ENCODE measurements at places on chromosomes 7 and 10.

DNA sequence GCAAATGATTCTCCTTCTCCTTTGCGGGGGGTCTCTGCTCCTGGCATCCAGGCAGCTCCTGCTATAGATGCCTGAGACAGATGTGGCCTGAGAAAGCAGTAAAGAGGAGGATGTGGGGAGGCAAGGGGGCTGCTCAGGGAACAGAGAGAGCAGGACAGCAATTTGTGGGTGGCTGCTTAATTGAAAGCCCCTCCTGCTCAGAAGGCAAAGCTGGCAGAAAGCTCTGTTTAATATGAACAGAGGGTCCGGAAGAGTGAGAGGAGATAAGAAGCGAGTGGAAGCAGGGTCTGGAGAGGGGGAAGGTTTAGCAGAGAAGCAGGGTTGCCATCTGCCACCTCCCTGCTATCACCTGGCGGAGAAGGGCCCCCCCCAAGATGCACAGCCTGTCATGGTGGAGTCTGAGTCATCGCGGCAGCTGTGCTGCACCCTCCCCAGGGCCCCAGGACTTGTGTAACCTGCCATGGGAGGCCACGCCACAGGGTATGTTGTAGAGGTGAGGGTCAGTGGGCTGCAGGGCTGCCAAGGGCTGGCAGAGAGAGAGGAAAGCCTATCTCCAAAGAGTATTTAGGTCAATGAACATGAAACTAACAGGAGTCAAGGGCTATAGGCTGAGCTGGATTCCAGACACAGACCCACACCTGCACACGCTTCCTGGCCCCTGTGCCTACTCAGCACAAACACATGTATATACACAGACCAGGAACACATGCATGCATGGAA lies 1109.8 kb upstream of the AUTS2 start:
- no peak for DNase-seq

DNA sequence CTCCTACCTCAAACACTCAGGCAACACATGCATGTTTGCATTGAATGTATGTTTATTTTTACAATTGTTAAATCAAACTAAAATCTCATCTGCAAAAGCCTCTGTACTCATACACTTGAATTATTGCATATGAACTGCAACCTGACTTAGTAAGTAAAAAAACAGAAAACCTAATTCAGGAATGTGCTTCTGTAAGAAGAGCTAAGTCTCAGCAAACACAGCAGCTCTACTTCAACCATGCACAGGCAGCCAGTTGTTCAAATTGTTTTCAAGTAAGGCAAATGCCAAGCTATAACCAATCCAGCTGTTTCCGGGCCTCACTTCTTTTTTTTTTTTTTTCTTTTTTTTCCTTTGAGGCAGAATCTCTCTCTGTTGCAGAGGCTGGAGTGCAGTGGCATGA lies 93.5 kb upstream of the MALRD1 start:
- DNase-seq, result no peak

DNA sequence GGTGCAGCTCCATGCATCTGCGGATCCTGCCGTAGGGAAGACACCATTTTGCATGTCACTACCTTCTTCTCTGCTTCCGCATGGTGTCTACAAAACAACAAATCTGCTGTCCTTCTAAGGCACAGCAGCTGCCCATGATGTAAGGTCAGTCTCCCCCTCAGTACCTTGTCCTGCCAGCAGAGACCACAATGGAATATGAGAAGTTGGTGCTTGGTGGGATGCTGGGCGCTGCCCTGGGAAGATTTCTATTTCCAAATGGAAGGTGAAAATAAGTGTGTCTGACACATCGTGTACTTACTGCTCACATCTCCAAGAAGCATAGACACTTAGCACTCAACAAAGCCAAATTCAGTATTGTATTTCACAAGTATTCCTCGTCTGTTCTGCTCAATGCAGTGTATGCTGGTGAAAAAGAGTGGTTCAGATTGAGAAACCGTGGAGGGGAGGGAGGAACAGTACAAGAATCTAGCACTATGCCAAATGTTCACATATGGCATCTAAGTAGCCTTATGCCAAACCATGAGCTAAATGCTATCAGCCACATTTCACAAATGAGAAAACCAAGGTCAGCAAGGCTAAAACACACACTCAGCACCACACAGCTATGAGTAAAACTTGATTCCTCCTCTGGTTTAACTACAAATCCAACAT lies 95.0 kb downstream of the GRB10 start:
- DNase-seq, result no peak

DNA sequence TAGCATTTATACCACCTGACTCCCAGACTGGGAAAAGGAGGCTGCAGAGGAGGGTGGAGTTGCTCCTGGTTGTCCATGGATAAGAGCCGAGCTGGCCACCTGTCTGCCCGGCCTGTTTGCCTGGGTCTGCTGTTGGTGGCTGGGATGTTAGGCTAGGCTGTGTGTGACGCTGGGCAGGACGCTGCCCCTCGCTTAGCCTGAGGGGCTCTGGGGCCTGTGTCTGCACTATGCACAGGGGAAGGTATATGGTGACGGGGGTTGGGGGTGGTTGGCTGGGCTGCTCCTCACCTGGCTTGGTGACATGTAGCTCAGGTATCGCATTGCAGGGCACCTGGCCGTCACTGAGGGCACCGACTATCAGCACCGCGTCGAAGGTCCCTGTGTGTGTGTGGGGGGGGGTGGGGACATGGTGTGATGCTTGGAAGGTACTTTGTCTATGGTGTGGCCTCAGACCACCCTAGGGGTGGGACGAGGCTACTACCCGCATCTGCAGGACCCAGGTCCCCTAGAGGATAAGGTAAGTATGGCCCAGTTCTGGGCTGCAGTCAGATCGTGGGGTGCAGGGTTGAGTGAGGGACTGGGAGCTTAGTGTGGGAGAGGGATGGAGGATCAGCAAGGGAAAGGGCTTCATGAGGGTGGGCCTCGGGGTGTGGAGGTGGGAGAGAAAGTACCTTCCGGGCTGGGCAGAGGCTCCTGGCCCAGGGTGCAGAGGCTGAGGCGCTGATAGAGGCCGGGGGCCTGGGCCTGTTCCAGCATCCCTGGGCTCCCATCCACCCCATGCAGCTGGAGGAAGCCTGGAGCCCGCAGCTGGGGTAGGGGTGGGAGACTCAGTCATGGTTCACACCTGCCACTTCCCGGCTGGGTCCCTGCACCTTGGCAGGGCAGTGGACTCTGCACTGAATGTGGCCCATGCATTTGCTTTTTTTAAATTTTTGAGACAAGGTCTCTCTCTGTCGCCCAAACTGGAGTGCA lies 2.3 kb downstream of the METTL27 start:
- DNase-seq, result no peak

DNA sequence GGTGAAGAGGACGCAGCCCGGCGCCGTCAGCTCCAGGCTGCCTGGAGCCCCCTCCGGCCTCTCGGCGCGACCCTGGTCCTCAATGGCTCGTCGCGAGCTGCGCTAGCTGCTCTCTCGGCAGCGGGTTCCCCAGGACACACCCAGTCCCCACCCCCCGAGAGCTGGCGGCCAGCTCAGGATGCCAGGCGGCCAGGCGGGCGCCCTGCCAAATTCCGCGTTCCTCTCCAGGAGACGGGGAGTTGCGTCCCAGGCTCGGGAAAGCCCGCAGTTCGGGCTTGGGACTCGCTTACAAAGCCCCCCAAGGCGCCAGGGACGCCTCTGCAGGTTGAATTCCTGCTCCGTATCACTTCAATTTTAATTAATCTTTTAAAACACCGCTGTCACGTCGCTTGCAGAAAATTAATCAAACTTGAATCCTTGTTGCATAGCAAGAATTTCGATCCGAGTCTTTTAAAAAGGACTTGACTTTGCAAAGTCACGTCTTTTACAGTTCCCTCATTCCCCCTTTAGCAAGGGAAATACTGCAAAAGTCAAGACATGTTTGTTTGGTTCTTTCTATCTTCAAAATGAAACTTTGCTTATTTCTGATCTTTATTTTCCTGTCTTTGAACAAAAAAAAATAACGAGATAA lies 28.2 kb downstream of the SKIDA1 start:
- DNase-seq, result no peak

GRCh38 chr10:3780021-3780770 lies 4.8 kb downstream of the KLF6 start:
- DNase-seq, result no peak
